ENCODE measurements at places on chromosomes 3 and 15. TPM values are rescaled to one million over a fixed set of nuclear protein-coding genes. Genes with fewer than 3 reads are reported as not detected.

GRCh38 chr3:49992326-49992725 lies 52.4 kb downstream of the RBM6 start:
- no peak overlapping the region for H3K27ac ChIP-seq
- no peak for DNase-seq

DNA sequence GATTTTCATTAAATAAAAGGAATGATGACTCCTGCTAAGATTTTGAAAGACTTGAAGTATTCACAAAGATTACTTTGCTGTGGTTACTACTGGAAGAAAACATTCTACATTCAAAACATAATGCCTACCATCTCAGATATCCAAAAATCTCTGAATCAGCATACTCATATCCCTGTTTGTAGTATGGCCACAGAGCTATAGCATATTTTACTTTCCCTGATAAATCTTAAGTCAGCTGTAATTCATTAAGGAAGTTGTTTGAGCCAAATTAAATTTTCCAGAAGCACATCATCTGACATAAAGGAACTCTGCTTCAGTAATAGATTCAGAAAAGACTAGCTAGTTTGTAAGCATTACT lies 942.0 kb downstream of the ROBO1 start:
- no peak for DNase-seq
- no peaks in the 10 kb centered on the region for H3K27me3 ChIP-seq
- H3K36me3 ChIP-seq: no peaks in the 10 kb centered on the region
- H3K4me1 ChIP-seq: peaks cover 4% of the 10 kb centered on the region

DNA sequence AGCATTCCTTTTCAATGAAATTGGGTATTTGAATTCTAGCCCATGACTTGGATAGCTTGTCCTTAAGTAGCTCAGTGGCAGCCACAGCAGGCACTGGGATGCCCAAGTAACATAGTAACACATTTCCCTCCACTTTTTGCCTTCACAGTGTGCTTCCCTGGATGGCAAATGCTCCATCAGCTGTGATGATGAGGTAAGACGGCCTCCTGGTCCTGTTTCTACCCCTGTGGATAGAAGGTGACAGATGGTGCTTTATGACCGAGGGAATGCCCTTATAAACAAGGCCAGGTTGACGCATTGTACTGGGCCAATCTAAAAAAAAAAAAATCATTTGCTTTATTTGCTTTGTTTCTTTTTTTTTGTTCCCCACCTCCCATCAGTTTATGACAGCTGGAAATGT lies 41.8 kb upstream of the LRTM1 start:
- DNase-seq: no peak
- peaks cover 3% of the 10 kb centered on the region for H3K4me1 ChIP-seq
- H3K4me3 ChIP-seq: no peak overlapping the region
- no peak overlapping the region for H3K27ac ChIP-seq
- H3K27me3 ChIP-seq: no peaks in the 10 kb centered on the region

Gene CPNE4
- 0.43 TPM for total RNA-seq

- H3K27ac ChIP-seq: no peak overlapping the region
- no peaks in the 10 kb centered on the region for H3K36me3 ChIP-seq
- H3K4me1 ChIP-seq: peaks cover 4% of the 10 kb centered on the region
Observed at GRCh38 chr3:45870099-45870498, 16.2 kb upstream of the CCR9 start.

Data from lung (tissue), 17 donors.